ENCODE measurements at places on chromosomes 1 and 21.

- no peak for DNase-seq
These were observed at the start of gene APOBEC4 for GRCh38 chr1:183652547-183653461. TSS of gene APOBEC4 (minus strand) at chr1:183653316. CDS start at chr1:183648781, 4,535 bp downstream.

DNA sequence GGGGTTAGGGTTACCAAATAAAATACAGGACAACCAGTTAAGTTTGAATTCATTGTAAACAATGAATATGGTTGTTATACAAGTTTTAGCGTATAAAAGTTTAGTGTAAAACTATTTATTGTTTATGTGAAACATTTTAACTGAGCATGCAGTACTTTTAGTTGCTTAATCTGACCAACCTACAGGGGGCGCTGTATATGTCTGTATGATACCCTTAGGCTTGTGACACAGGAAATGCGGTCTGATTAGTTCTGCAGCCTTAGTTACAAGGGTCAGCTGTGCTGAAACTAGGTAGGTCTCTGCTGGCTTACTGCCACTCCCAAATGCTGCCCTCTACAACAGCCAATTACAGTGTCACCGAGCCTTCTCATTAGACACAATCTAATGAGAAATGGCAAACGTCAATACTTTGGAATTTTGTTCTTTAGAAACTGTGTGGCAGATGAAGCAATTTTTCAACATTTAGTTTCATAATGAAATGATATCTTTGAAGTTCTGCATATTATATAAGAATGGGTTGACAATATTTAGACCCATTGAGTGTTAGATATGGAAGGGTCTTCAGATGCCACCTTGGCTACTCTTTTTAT lies 56.2 kb downstream of the NTNG1 start:
- no peak for DNase-seq

DNA sequence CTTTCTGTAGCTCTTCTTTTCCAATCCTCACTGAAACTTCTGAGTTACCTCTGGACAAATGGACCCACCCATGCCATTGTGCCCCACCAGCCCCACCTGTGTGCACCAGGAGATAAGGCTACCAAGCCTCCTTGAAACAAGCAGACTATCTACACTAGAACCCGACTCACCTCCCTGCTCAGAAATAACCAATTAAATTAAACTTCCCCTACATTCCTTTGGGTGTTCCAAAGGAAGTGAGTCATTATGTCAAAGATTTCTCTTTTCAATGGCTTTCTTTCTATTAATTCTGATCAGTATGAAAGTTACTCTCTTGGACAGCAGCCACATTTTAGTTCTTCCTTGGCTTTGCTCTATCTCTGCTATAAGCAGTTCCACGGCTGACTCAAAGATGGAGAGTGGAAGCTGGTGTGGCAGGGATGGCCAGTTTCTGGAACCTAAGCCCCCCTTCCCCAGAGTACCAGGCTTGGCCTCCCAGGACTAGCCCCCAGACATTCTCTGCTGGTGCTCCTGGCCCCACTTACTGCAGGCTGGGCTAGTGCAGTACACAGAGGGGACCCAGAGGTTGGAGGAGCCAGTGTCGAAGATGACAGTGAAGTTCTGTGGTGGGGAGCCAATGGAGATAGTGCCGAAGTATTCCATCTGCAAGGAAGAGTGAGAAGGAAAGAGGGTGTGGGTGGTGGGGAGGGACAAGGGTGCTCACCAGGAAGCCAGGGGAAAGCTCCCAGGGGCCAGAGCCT lies 1.9 kb downstream of the CTSE start:
- no peak for DNase-seq

GRCh38 chr1:86453664-86454063 lies 15.1 kb upstream of the CLCA1 start:
- DNase-seq = no peak

- no peak for DNase-seq
These were observed 87.7 kb downstream of the ST6GALNAC3 start for GRCh38 chr1:76162254-76162653.

All from CD4-positive, alpha-beta T cell treated with Interleukin-15 for 4 hours (primary cell).